ENCODE measurements at places on chromosomes 4 and X.

DNA sequence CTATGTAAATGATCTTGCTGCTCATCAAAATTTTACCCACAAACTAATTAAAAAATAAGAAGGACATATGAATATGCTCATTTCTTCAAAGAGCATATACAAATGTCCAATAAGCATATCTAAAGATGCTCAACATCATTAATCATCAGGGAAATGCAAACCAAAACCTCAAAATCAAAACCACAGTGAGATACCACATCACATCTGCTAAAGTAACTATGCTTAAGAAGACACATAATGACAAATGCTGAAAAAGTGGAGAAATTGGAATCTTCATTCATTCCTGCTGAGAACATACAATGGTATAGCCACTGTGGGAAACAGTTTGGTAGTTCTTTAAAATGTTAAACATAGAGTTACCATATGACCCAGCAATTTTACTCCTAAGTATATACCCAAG is 81.9 kb downstream of the AFF2 start:
- DNase-seq: no peak

DNA sequence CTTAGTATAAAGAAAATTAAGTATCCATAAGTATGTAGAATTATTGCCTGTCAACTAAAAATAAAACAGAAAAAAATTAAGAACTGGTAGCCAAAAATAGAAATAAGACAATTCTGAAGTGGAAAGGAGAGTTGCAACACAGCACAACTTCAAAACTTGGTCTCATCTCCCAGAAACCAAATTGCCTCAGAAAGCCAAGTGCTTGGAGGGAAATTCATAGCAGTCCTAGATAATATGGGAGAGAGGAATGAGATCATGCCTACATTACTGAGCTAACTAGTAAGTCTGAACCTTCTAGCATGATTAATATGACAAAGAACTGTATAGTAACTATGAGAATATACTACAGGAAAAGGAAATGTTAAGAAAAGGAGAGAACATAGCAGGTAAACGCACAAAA is 256.5 kb downstream of the LDB2 start:
- DNase-seq: no peak

DNA sequence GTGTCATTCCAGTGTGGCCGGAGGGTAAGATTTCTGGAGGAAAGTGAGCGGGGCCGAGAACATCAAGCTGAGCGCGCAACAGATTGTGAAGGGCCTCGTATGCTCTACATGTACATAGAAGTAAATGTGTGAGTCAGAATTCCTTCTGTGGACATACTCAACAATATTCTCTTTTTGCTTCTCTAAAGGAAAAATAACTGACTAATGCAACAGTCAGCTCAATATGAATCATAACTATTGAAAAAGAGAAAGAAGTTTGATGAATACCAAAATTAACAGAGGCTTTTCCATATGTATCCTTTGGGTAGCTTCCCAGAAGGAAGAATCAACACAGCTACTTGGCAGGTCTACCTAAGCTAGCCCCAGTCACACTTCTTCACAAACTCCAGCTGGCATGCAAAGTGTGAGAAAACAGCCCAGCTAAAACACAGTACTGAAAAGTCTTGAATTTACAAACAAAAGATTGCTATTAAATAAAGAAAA is 87.5 kb upstream of the ZFP42 start:
- DNase-seq: no peak

DNA sequence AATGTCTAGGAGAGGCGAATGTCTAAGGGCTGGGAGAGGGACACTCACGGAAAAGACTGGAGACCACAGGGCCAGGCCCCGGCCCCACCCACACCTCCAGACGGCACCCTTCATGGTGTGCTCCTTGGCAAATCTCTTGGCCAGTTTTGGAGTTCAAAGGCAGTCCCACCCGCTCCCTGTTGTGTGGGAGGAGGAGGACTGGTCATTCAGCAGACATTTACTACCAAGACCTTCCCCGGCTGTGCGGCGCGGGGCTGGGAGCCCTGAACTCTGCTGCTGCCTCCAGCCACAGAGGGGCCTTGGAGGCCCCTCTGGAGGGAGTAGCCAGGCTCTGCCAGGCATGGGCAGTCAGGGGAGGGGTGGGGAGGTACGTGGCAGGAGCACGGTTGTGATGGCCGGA is 8.7 kb upstream of the TBC1D14 start:
- no peak for DNase-seq

DNA sequence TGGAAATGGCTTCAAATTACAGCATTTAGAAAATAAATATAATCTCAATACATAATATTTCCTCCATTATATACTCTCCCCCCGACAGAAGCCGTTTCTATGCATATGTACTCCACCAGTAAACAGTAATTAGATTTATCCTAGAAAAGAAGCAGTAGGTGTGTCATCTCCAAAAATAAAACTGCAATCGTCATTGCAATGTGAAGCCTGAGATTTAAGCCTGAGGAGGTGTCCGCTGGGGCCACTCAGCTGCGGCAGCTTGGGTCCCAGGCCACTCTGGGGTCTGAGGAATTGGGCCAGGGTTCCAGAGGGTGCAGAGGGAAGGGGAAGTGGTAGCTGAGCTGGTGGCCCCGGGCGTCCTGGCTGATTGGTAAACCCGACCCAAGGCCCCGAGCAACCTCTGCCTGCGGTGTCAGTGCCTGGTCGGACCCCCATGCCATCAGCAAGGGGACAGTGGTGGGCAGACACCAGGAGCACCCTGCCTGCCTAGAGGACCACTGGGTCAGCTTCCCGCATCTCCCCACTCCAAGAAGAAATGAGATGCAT is 7.8 kb upstream of the MXD4 start:
- no peak for DNase-seq

Measured in NCI-H187 treated with DMSO at 0.1 percent for 48 hours (cell line).